Foreskin melanocyte (primary cell): ENCODE measurements at places on chromosomes 5 and 9.

GRCh38 chr9:93128715-93129224, 5.3 kb downstream of the NINJ1 start:
- no peak for DNase-seq

DNA sequence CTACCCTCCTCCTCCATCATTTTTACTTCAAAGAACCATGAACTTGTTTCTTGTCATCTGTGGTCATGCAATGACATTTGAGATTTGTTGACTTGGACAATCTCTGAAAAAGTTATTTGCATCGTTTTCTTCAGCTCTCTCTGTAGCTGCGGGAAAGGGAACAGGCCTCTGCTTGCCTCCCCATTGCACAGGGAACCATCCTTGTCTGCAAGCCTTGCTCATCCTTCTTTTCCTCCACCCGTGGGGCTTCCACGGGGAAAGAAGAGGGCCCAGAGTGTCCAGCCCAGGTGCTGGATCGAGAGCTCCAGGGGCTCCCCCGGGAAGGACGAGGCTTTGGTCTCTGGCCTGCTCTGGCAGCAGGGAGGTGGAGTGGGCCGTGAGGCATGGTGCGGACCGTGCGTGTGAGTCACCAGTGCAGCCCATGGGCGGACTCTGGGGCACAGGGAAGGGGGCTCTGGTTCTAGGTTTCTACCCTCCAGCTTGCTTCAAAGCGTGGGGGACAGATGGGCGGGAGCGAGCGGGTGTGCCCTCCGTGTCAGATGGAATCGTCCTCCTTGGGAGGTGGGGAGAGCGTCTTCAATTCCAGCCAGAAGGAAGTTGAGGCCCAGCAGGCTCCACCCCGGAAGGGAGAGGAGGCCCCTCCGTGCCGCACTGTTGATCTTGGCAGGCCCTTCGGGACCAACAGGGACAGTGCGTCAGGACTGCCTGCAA, 6.0 kb upstream of the IRX4 start:
- DNase-seq: no peak

DNA sequence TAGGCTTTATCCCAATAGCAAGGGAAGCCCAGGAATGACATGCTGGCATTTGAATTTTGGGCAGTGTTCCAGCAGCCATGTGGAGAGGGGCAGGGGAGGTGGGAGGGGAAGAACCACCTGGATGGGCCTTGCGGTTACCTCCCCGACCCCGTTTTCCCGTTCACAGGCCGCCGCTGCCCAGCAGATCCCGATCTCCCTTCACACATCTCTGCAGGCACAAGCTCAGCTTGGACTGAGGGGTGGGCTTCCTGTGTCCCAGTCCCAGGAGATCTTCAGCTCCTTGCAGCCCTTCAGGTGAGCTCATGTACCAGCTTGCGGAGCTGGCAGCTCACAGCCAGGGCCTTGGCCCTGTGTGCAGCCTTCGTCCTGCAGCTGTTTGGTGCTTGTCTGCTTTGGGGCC, 15.7 kb upstream of the POMT1 start:
- no peak for DNase-seq

- no peak for DNase-seq
Measured at GRCh38 chr5:69149676-69150010, 17.3 kb upstream of the CCNB1 start.

DNA sequence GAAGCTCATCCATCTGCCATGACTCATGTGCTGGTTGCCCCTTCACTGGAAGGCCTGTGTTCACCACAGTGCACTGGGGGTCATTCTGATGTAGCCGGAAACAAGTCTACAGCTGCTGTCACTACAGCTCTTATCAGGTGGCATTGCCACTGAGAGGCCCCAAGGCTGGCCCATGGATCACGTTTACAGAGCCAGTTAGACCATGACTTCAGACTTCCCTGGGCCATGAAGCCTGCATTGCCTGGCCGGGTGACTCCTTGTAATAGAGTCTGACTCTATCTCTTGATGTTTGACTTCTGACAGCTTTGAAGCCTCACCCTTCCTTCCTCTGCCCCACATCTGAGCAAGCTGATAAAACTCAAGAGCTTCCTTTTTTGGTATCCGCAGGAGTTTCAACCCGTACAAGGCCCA, 473.5 kb upstream of the DAP start:
- no peak for DNase-seq

DNA sequence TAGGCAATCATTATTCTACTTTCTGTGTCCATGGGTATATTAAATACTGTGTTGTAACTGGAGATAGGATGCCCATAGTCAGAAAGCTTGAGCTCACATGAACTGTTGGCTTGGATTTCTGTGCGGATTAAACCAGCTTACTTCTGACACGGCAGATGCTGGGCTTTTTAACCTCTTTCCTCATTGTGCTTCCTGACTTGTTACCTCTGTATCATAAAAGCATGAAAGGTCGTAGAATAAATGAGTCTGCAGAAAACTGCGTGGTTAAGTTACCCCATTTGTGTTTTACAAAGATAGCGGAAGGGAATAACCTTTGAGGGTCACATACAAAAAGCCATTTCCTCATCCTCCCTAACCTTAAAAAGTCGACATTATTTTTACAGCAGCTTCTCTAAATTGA, 199.5 kb upstream of the DMRT1 start:
- DNase-seq: no peak

- no peak for DNase-seq
Measured at GRCh38 chr5:72842816-72843215, 26.4 kb downstream of the TNPO1 start.

- DNase-seq: no peak
Measured at GRCh38 chr5:14068136-14068535, 75.0 kb upstream of the TRIO start.

DNA sequence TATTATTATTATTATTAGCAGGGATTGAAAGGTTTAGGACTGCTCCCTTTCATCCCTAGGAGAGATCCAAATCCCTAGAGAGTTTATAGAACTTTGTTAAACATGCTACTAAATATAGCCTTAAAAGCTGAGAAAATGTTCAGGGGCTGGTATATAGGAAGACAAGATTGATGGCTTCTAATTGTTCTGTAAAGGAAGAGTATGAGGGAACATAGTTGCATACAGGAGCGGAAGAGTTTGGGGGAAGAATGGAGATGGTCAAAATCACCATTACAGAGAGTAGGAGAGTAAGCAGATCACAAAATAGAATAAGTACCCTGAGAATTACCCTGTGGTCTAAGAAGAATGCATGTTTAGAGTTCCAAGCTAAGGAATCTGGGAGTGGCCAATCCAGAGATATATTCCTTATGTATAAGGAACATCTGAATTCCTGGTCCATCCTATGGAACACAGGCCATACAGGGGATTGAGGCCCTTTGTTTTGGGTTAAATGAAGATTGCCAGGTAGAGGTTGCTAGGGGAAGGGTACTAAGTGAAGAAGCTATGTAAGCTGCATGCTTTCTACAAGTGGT, 158.0 kb upstream of the APC start:
- DNase-seq: no peak

DNA sequence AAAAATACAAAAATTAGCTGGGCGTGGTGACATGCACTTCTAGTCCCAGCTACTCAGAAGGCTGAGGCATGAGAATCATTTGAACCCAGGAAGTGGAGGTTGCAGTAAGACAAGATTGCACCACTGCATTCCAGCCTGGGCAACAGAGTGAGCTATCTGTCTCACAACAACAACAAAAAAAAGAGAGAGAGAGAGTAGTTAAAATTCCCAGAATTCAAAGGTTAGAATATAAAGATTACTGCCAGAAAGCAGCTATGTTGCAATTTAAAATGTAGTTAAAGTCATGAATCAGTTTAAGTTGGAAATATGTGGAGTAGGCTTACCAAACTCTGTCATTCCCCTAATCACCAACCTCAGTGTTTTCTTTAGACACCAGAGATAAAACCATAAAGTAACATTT, 58.7 kb upstream of the SUSD1 start:
- DNase-seq: no peak

- DNase-seq: no peak
Measured at GRCh38 chr5:61622156-61622555, 290.1 kb downstream of the ZSWIM6 start.

DNA sequence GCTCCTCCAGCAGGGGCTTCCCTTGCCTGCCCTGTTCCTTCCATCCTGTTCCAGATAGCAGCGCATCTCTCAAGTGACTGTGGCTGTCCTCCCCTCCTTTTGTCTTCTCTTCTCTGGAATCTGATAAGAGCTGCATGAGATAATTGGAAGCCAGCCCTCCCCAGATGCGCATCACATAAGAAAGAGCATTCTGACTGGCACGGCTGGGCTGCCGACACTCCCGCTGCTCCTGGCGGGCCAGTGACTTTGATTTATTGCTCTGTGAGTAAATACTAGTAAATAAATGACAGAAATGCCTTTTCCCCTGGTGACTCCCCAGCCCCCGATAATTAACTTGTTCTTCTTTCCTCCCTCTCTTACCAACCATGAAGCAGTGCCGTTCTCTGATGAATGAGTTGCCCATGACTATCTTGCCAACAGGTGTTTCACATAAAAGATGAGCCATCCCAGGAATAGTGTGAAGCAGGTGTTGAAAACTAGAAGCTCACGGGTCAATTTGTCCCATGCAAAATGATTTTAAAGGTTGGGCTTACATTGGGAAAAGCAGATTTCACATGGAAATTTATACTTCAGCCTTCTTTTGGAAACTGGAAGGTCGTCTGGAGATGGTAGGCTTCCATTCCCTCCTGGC, 212.3 kb downstream of the ERCC6L2 start:
- no peak for DNase-seq

DNA sequence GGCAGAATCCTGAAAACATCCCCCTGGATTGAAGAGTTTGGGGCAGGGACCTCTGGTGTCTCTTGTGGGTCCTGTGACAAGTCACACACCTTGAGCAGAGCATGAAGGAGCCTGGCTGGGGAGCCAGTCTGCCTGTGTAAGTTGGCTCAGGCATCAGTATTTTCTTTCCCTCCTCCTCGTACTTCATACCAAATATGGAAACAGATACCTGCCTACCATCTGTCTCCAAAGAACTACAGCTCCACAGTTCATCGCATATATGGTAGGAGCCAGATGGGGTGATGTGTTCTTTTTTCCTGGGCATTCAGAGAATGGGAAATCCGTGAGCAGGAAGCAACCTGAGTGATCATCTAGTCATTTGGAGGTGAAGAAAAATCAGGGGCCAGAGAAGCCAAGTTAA, 177.3 kb upstream of the RAD23B start:
- no peak for DNase-seq

GRCh38 chr9:112283582-112284253, 49.7 kb downstream of the PTBP3 start:
- DNase-seq: no peak

GRCh38 chr5:75235711-75236110, 967 bp downstream of the ANKRD31 start:
- DNase-seq: no peak

DNA sequence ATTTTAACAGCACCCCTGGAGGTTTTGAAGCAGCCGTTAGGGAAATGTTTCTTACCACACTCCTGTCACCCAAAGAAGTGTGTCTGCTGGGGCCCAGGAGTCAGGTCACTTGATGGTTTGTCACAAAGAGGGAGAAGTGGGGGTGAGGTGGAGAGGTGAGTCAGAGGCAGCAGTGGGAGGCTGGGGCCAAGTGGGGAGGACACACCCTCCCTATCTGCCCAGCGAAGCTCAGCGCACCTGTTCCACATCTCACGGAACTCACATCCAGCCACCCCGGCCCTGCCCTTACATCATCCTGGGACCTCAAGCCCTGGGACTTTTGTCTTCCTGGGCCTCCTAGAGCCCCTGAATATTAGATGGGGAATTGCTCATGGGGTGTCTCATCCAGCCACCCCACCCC, 171.1 kb upstream of the SMIM23 start:
- no peak for DNase-seq

DNA sequence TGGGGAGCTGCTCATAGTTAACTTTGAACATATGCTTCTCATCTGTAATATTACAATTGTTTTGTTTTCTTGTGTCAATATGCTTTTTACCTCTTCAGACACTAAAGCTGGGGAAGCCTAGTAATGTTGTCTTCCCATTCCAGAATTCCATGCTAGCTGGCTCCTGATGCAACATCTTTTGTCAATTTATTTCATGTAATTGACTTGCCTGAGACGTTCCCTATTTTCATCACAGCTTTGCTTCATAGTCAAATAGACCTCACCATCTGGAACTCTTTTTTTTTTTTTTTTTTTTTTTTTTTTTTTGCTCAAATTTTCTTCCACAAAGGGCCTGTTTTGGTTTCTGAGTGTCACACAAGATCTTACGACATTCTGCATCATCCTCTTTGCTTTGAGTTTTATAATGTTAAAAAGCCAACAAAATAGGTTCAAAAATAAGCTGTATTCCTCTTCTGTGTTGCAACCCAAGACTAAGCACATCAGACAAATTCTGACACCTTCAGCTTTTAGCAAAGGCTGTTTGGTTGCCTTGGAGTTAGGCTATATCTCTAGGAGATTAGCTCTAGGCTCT, 235.2 kb downstream of the NR3C1 start:
- DNase-seq: no peak

GRCh38 chr5:149831492-149831891, 101.4 kb downstream of the PPARGC1B start:
- DNase-seq: no peak

DNA sequence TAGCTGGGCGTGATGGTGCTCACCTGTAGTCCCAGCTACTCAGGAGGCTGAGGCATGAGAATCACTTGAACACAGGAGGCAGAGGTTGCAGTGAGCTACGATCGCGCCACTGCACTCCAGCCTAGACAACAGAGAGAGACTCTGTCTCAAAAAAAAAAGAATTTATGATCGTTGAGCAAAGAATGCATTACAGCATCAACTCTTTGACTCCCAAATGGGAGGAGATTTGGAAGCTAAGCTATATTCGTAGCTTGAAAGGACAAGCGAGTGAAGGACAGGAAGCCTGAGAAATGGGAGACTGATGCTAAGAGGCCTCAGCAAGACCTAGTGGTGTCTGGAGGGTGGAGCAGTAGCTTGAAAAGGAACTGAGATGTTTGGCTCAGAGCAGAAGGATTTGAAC, 10.3 kb upstream of the CCIN start:
- DNase-seq: no peak

DNA sequence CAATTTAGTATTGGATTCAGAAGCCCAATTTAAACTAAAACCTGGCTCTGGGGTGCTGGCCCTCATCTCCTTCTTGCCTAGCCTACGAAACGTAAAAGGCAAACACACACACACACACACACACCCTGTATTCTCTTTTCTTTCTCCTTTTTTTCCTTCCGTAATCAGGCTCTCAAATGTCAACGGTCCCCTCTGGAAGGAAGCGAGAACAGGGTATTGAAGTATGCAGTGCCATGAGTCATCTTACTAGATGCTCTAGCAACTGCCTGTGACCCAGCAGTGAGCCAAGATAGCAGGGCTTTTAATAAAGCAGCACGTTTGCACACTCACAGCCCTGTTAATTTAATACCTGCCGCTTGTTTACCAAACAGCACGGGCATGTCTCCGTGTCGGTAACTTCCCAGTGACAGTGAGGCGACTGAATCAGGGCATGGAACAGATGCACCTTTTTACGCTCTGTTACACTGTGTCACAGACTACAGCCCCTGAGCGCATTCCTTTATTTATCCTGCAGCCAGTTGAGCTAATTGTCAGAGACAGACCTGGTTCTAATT, 243.8 kb downstream of the BNC2 start:
- peak; percentile 72 for DNase-seq

GRCh38 chr9:17216011-17216410, 81.2 kb downstream of the CNTLN start:
- DNase-seq: no peak
